ENCODE measurements at places on chromosomes 2 and 18. TPM values are rescaled to one million over a fixed set of nuclear protein-coding genes. Genes with fewer than 3 reads are reported as not detected.

- no peak for DNase-seq
These were observed 47.3 kb upstream of the ODC1 start for GRCh38 chr2:10495311-10495987.

- no peak for DNase-seq
These were observed 29.5 kb upstream of the NFU1 start for GRCh38 chr2:69466728-69467127.

GRCh38 chr2:239154971-239155805 lies 245.6 kb downstream of the HDAC4 start:
- no peak for DNase-seq

GRCh38 chr2:54572262-54572635 lies 116.1 kb downstream of the SPTBN1 start:
- no peak for DNase-seq

- no peak for DNase-seq
These were observed 195.9 kb upstream of the CYRIA start for GRCh38 chr2:16861530-16861929.

DNA sequence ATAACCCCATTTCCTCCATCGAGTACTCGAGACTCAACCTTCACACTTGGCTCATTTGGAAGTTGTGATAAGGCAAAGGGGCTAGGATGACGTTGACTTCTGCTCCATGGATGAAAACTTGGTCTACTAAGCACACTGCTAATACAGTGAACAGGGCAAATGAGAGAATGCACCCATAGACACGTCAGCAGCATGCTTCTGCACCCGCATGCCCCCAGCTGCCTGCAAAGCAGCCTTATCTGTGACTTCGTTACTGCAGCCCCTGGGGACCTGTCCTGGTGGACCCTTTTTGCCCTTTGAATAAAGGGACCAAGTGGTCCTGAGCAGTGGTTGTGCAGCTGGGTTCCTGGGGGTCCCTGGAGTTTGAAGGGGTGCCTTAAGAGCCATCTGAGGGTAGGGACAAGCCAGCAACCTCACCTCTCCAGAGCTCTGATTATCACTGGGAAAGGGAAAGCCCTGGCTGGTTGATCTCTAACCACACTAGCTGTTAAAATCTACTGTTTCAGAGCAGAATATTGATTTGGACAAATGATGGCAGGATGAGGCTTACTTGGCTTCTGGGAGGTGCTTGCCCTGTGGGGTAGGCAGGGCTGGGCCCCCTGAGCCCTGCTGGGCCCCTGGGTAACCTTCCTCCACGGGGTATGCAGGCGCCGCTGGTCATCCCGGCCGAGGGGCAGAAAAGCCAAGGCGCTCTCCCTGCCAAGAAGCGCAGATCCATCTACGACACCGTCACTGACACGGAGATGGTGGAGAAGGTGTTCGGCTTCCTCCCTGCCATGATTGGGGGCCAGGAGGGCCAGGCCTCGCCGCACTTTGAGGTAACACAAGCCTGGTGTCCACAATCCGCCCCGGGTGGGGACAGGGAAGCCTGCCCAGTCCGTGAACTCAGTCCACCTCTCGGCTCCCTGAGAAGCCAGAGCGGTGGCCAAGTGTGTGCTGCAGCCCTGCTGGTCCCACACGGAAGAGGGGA lies 37.6 kb upstream of the GPR17 start:
- DNase-seq, result no peak

DNA sequence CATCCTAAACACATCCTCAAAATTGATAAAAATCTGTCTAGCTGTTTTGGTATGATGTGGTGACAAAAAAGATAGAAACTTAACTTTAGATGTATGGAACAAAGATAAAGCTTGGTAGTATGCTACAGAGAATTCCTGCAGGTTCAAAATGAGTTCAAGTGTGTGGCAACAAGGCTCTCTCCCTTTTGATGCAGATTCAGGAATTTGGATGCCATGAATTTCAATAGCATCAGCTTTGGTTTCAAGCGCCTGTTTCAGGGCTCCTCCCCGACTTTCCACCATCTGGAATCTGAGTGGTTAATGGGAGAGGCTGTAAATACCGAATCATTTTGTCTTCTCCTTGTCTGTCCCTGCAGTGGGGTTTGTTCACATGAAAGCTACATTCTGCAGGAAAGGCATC lies 180.6 kb downstream of the MTX2 start:
- peak; percentile 68 for DNase-seq

- no peak for DNase-seq
These were observed 57.6 kb upstream of the PARD3B start for GRCh38 chr2:204487447-204488229.

DNA sequence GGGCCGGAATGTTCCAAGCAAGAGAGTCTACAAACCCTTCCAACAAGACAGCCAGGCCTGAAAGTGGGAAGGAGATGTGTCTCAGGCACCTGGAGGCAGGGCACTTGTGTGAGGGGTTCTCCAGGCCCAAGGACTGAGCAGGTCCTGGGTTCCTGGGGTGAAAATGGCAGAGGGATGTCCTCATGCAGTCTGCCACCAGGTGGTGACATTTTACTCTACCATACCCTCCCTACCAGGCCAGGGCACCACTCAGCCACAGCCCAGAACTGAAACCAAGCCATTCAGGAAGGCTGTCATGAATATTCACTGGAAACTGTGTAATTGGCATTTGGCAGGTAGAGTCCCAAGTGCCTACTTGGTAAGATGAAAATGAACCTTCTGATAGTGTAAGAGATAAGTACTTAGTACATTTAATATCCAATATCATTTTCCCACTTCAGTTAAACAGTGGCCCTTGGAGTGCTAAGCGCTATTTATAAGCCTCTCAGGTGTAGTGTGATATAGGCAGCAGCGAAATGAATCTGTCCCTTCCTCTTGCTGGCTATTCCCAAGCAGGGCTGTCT lies 185.1 kb downstream of the MYO5B start:
- DNase-seq, result peak; percentile 64

DNA sequence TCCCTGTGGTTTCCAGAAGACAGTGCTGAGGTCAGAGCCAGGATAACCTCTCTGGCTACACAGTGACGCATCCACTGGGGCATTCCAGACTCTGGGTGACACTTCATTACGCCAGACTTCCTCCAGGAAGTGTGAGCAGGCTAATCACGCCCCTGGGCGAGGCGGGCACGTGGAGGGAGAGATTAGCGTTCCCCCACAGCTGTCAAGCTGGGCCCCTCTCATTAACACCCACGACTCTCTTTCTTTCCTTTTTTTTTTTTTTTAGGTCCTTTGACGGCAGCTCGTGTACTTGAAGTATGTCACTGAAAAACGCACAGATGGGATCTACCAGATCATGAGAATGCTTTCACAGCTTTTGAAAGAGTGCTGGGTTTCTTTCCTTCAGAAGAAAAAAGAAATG lies 274.6 kb downstream of the AFF3 start:
- DNase-seq, result no peak

GRCh38 chr18:61748004-61748403 lies 144.8 kb downstream of the RNF152 start:
- no peak for DNase-seq

DNA sequence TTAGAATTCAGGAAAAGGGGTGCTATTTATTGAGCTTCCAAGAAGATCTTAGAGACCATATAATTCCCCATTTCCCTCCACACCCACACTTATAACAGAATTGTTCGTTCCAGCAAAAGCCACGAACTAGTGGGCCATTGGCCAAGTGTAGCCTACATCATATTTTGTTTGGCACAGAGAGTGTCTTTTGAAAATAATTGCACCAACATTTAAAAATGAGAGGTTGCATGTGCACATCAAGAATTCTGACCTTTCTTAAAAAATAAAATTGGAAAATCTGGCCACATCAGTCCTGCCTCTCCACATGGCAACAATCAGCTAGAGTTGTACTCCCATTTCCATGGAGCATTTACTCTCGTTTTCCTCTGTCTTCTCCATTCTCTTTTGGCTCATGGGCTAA lies 655.5 kb upstream of the FANCL start:
- no peak for DNase-seq

- DNase-seq, result no peak
These were observed 123.2 kb upstream of the DNAJC10 start for GRCh38 chr2:182592691-182593393.

DNA sequence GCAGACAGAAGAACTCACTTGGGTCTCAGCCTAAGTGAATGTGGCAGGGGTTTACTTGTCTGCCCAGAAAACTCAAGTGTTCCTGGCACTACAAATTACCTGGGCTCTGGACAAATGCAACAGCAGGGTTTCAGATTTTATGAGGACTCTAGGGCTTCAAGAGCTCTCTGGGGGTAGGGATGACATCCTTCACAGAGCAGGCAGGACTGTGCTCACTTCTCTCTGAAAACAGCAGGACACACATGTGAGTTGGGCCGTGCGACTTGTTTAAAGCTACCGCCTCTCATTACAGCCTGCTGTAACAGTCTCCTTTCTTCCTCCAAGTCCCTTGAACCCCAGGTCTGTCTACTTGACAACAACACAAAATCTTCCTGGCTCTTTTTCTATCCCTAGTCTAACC lies 212.6 kb downstream of the EN1 start:
- DNase-seq, result no peak

DNA sequence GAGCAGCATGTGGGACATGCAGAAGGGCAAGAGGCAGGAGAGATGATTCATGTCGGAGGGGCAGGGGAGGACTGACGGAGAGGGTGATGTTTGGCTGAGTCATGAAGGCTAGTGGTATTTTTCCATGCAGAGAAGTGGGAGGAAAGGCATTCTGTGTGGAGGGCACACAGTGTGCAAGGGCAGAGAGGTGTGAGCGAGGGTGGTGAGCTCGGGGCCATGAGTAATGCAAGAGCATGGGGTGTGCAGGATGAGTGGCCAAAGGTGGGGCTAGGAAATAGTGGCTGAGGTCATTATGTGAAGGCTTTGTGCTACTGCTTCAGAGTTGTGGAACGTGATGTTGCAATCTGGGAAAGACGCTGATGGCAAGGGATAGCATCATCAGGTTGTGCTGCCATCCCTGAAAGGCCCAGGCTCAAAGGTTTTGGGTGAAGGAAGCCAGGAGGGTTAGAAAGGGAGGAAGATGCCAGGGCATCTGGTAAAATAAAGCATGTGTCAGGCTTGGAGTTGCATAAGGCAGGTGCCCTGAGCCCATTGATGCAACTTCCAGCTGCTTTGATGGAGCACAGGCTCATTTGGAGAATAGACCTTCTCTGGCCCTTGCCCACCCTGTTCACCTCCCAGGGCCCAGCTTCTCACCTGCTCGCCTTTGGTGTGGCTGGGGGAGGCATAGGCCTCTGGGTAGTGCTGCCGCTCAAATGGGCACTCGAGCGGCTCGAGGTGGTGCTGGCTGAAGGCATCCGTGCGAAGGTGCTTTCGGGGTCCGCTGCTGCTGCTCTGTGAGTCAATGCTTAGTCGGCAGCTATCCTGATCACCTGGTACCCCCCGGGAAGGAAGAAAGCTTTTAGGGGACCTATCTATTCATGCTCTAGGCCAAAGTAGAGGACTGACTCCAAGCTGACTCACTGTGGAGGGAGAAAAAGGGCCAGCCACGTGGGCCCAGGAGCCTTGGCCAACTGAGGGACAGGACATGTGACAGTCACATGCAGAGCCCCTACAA lies 37.5 kb downstream of the PAX8 start:
- DNase-seq, result no peak

- DNase-seq, result peak; percentile 79
These were observed 169.1 kb upstream of the KLF7 start for GRCh38 chr2:207334624-207335371.

- no peak for DNase-seq
These were observed 1.3 kb upstream of the KCMF1 start for GRCh38 chr2:84969511-84970209.

- peak; percentile 26 for DNase-seq
These were observed 37.9 kb downstream of the MOGAT1 start for GRCh38 chr2:222709191-222709891.

GRCh38 chr18:2236232-2236631 lies 335.1 kb downstream of the METTL4 start:
- DNase-seq, result no peak

DNA sequence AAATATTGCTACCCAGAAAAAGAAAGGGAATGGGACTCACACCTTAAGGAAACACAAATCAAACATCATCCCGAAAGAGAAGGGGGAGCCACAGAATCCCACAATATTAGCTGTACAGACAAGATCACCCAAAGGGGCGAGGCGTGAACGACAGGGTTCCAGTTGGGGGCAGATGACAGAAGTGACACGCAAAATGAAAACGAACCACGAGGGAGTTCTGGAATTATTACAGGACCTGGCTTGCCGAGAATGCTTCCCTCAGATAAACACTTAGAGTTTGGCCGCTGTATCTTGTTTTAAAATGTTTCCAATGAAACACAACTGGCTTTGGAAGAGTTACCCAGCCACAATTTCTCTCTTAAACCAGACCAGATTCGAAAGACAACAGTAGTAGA lies 60.4 kb downstream of the C2orf76 start:
- DNase-seq, result no peak

- no peak for DNase-seq
These were observed 51.3 kb downstream of the ACSL3 start for GRCh38 chr2:222912117-222912516.

DNA sequence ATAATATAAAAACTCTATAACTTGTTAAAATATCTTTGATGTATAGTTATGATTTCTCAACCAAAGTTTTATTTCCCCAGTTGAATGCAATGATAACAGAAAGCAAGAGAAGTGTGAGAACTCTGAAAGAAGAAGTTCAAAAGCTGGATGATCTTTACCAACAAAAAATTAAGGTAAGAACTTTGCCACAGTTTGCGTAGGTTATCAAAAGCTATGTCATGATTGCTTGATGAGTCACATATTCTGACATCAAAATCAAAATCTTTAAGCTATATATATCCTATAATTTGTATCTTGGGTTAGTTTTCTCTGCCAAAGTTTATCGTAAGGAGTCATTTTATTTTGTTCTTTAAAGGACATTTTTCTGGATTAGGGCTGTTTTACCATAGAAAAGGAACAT lies 35.0 kb downstream of the NDC80 start:
- no peak for DNase-seq

- DNase-seq, result no peak
These were observed 1.1 kb upstream of the IMP4 start for GRCh38 chr2:130341562-130342019.

DHRS9 gene
- not detected for total RNA-seq

ALLC gene
- not detected for total RNA-seq

SCN1A gene
- 1.6 TPM for total RNA-seq

B3GNT7 gene
- 151 TPM for total RNA-seq

TIA1 gene
- total RNA-seq, result 150 TPM

GORASP2 gene
- total RNA-seq, result 102 TPM

ALPI gene
- total RNA-seq, result not detected

Data from WTC11 (cell line).